ENCODE measurements at places on chromosomes 5 and 9. TPM values are rescaled to one million over a fixed set of nuclear protein-coding genes. Genes with fewer than 3 reads are reported as not detected.

DNM1 gene
- 0.33 TPM for total RNA-seq

GRCh38 chr9:131889437-131890251 lies 149.8 kb upstream of the RAPGEF1 start:
- DNase-seq = no peak

DNA sequence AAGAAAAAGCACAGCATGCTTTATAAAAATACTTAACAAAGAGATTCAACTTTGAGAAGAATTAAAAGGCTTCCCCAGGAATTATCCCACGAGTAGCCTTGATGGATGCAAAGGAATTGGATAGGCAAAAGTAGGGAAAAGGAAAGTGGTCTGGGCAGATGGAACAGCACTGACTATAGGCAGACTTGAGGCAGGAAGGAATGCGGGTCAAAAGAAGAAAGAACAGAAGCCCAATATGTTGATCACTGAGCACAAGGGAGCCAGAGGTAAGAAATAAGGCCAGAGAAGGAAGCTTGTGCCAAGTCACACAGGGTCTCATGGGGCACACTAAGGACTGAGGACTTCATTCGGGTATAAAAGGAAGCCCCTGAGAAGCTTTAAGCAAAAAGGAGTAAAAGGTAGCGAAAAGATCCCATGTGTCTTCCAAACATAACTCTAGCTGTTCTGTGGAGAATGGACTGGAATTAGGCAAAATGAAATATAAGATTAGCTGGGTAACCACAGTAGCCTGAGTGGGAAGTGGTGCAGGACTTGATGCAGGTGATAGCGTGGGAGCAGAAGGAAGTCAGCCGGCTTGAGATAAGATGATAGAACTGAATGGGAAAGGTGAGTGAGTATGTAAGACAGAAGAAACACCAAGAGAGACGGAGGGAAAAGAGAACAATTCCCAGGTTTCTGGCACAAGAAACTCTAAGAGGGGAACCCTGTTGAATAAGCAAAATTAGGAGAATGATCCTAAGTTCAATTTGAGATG lies 106.6 kb downstream of the DENND1A start:
- no peak for DNase-seq

GRCh38 chr9:118643118-118643517 lies 726.1 kb downstream of the BRINP1 start:
- DNase-seq = no peak
